Hematopoietic multipotent progenitor cell treated with erythropoietin and hydrocortisone succinate and interleukin-3 and kit ligand, for 8 days (in vitro differentiated cells): ENCODE measurements at places on chromosomes 7 and 10.
A peak's percentile ranks its signal among the peaks of the same experiment; 100 is the strongest.

DNA sequence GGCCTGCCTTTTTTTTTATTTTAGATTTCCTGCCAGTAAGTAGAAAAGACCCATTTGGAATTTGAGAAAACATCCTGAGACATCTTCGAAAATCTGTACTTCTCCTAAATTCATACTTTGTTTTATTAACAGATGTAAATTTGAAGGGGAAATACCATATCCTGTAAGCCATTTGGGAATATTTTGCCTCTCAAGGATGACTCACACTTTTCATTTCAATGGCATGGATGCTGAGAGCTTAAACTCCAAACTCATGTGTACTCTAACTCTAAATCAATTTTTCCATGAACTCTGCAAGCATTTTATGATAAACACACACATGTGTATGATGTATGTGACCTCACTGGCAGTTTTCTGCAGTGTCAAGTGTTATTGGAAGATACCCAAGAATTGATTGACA, 89.0 kb downstream of the SEMA3A start:
- no peak for DNase-seq

DNA sequence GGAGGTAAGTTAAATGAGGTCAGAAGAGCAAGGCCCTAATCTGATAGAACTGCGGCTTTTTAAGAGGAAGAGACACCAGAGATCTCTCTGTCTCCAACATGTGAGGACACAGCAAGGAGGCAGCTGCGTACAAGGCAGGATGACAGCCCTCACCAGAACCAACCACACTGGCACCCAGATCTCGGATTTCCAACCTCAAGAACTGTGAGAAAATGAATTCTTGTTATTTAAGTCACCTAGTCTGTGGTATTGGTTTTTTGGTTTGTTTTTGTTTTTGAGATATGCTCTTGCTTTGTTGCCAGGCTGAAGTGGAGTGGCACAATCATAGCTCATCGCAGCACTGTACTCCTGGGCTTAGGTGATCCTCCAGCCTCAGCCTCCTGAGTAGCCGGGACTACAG, 127.2 kb downstream of the DLG5 start:
- no peak for DNase-seq

- DNase-seq = no peak
Observed at GRCh38 chr10:66942407-66942806, 16.6 kb downstream of the LRRTM3 start.

- no peak for DNase-seq
Observed at GRCh38 chr10:51574248-51575048, 124.9 kb downstream of the CSTF2T start.

DNA sequence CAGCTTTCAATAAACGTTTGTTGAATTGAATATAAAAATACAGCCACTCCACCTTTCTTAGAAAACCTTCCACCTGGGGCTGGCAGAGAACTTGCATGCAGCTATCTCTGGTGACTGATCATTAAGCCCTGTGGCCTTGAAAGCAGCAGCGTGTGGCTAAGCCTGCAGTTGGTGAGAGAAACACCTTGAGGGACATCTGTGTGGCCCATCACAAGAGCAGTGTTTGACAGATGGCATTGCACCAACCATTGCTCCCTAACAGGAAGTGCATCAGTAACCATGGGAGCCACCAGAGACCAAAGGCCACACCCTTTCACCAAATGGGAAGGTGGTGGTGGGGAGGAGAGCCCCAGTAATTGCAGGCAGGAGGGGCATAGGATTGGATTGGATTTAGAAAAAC, 22.4 kb downstream of the RHOBTB1 start:
- DNase-seq = no peak

GRCh38 chr10:124561206-124561605, 99.6 kb downstream of the LHPP start:
- DNase-seq = no peak

- peak; percentile 61 for DNase-seq
Observed at GRCh38 chr10:79400146-79401004, 45.0 kb downstream of the ZCCHC24 start.

DNA sequence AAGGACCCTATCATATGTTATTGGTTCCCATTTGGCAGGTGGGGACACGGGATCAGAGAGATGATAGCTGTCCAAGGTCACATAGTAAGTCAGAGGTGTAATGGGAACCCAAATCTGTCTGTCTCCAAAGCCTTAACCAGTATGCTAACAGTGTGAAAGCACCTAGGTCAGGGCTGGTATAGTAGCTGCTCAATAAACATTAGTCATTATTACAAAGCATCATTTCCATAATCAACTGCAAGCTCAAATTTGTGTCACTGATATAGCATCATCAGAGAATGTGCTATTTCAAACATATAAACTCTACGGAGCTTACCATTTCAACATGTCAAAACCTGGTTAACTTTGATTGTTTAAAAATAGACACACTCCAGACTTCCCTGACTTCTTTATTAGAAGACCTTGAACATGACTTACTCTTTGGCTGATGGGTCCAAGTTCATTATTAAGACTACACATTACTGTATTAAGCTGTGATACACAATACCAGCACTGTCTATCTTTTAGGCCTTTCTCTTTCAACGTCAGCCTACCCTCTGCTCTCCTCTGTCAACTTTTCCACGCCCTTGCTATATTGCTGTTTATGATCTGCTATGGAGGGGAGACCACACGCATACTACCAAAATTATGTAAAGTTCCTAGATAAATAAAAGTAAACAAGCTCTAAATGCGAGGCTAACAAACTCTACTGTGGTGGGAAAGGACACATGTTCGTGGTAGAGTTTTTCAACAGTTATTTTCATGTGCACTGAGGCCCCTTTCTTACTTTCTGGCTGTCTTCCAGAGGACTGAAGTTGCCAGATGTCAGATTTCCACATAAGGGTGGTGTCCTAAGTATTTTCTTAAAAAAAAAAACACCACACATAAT, 33.6 kb downstream of the DNMBP start:
- peak; percentile 32 for DNase-seq

GRCh38 chr10:100508691-100509150, 10.9 kb downstream of the SEC31B start:
- peak; percentile 84 for DNase-seq

DNA sequence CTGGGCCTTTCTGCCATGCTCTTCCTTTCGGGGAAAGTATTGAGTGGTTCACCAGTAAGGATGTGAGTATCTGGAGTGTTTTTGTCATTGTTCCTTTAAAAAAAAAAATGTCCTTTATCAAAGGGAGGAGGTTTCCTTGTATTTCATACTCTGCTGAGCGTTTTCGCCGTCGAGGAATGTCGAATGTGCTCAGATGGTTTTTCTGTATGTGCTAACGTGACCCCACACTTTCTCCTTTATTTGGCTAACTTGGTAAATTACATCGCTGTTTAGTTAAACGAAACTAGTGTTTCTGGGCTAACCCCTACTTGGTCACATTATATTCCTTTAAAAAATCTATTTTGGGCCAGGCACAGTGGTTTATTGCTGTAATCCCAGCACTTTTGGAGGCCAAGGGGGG, 45.9 kb downstream of the INPP5A start:
- no peak for DNase-seq

- no peak for DNase-seq
Observed at GRCh38 chr7:76259124-76260093, 43.1 kb upstream of the HSPB1 start.

DNA sequence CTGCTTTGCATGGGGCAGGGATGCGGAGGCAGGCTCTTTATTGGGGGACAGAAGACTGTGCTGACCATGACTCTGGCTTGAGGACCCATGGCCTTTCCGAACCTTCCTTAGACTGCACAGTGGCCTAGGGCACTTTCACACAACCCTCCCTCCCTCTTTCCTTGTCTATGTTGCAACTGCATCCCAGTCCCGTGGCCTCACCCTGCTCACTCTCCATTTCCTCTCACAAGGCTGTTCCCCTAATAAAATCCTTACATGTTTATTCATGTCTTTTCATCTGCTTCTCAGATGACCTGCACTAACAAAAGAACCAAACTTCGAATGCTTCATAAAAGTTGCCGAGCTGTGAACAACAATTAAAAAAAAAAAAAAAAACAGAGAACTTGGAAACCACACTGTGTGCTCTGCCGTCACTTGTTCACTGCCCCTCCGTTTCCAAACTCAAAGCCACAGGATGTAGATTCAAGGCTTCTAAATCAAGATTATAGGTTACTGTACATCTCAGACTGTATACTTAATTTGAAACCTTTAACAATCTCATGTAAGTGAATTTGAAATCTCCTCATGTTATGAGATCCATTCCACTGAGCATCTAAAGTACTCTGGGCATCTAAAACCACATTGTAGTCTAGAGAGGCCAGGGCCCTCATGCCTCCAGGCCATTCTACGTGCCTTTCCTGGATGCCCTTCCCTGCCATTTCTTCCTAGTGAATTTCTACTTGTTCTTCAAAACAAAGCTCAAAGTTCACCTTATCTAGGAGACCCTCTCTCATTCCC, 265.9 kb downstream of the SNX13 start:
- no peak for DNase-seq

- no peak for DNase-seq
Observed at GRCh38 chr7:134317434-134317833, 704 bp upstream of the SLC35B4 start.

DNA sequence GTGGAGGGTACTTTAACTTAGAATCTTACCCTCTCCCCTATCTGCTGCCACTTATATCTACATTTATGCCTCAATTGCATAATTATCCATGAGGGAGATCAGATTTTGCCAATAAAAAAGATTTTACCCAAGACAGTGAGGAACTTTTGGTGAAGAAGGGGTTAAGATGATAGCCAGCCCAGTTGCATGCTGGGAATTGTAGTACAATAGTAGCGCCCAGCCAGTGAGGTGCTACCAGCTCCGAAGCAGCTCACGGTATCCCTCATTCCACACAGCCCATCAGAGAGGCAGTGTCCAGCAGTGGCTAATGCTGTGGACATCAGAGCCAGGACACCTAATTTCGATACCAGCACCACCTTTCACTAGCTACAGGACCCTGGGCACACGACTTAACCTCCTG, 5.9 kb upstream of the LGI1 start:
- DNase-seq = peak; percentile 6

DNA sequence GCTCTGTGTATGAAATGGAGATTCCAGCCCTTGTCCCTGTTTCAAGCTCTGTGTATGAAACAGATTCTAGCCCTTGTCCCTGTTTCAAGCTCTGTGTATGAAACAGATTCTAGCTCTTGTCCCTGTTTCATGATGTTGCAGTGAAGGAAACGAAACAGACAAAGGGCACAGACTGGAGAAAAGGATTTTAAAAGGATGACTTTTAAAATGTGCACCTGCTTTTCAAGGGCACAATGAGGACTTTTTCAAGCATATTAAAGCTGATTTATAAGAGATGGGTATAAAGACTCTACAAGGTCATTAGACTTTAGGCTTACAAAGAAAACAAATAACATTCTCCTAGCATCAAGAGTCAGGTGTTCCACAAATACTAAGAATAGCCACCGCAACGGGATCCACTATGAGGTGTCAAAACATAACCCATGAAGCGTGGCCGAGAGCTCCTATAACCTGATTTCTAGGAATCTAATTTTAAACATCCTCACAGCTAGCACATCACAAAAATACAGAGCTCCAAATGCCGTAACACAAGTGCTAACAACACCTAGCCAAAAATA, 29.0 kb downstream of the DIP2C start:
- no peak for DNase-seq

GRCh38 chr10:22619101-22619500, 95.3 kb downstream of the PIP4K2A start:
- no peak for DNase-seq

DNA sequence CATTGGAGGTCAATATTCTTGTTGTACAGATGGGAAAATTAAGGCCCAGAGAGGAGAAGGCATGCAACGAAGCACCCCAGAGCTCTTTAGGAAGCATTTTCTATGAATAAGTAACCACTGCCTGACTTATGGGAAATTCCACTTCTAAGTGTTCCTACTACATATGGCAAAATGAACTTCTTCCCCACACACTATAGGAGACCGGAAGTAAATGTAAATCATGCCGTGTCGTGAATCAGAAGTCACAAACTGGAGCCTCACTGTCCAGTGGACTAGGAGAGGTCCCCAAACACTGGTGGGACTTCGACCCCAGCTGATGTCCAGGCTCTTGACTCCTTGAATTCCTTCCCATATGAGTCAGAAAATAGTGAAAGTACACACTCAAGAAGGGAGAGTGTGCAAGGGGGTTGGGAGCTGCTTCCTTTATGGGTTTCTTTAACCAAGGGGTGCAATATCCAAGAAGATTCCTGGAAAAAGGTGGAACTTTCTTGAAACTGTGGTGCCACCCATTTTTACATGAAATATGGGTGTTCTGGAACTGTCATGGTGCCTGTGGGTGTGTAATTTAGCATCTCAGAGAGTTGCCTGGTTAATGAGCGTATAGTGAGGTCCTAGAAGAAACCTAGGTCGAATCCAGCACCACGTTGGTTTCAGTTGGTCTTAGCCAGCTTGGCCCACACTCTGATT, 6.7 kb downstream of the RASSF4 start:
- no peak for DNase-seq

GRCh38 chr10:77618117-77618516, 19.5 kb downstream of the KCNMA1 start:
- no peak for DNase-seq

- no peak for DNase-seq
Observed at GRCh38 chr7:121440857-121441503, 44.9 kb upstream of the FAM3C start.

- DNase-seq = no peak
Observed at GRCh38 chr7:101226721-101227120, 8.8 kb downstream of the ZNHIT1 start.

DNA sequence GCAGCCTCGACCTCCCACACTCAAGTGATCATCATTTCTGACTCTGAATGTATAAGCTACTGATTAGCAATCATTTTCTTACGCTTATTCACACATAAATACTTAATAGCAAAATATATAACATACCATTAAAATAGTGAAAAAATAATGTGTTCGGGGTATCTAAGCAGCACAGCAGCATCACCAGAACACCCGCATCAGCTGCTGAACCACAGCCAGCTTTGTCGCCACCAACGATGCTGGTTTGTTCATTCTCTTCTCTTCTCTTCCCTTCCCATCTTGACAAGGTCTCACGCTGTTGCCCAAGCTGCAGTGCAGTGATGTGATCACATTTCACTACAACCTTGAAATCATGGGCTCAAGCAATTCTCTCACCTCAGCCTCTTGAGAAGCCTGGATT, 425.1 kb upstream of the LRGUK start:
- DNase-seq = no peak

GRCh38 chr10:28219251-28219650, 83.6 kb downstream of the MPP7 start:
- DNase-seq = no peak

GRCh38 chr10:100009283-100009792, 409 bp downstream of the DNMBP start:
- peak; percentile 49 for DNase-seq
